Stimulated activated CD4-positive, alpha-beta T cell treated with anti-CD3 and anti-CD28 coated beads, Interleukin-1b, Interleukin-23, amount 100 ng/mL, for 1 hour (primary cell): ENCODE measurements at places on chromosomes 11 and 22.
A peak's percentile ranks its signal among the peaks of the same experiment; 100 is the strongest.

- no peak for DNase-seq
Measured at GRCh38 chr22:20013382-20013871, 3.2 kb downstream of the ARVCF start.

- no peak for DNase-seq
Measured at GRCh38 chr11:86161336-86161735, 83.2 kb upstream of the EED start.

- no peak for DNase-seq
Measured at GRCh38 chr11:27370374-27370773, 7.4 kb upstream of the CCDC34 start.

- DNase-seq, result no peak
Measured at GRCh38 chr11:123484448-123484847, 54.4 kb downstream of the GRAMD1B start.

DNA sequence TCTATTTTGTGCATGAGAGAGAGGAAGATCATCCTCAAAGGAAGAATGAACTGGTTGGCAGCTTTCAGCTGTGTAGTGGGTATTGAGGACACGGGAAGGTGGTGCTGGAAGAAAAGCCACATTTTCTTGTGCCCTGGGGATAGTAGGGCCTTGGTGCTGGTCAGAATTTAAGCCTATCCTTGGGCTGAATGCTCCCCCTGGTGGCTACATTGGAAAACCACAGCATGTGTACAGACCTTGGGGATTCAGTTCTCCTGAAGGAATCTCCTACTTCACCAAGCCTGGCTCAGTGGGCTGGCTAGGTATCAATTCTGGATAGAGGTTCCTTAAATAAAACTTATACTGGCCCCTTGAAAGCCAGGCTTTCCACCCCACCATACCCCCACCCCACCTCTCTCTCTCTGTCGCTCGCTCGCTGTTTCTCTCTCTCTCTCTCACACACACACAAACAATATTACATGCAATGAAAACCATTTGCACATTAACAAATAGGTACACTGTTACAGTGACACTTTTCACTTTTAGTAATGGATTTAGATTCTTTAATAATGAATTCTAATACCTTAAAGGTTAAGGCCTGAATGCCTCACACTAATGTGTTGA, 2.8 kb upstream of the OR51M1 start:
- DNase-seq, result no peak

DNA sequence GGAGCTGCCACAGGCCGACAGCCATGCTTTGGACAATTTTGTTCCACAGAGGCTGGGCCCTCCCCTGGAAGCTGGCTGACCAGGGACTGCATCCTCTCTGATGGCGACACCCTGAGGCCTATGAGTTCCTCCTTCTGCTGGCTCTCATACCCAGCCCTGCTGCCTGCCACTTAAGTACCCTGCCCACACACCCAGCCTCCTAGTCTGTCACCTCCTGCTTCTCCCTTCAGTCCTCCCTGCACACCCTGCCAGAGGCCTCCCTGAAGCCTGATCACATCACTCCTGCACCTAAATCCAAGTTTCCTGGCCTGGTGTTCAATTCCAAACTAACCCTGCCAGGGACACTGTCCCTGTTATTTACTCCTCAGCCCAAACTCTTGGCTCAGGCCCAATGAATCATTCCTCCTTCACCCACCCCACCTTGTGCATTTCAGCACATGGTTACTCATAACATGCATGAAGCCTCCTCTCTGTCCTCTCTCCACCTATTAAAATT, 136.7 kb upstream of the NECTIN1 start:
- no peak for DNase-seq

- no peak for DNase-seq
Measured at GRCh38 chr11:86481399-86481798, 106.7 kb downstream of the CCDC81 start.

GRCh38 chr22:24162436-24162835, 18.9 kb upstream of the SUSD2 start:
- DNase-seq, result no peak

DNA sequence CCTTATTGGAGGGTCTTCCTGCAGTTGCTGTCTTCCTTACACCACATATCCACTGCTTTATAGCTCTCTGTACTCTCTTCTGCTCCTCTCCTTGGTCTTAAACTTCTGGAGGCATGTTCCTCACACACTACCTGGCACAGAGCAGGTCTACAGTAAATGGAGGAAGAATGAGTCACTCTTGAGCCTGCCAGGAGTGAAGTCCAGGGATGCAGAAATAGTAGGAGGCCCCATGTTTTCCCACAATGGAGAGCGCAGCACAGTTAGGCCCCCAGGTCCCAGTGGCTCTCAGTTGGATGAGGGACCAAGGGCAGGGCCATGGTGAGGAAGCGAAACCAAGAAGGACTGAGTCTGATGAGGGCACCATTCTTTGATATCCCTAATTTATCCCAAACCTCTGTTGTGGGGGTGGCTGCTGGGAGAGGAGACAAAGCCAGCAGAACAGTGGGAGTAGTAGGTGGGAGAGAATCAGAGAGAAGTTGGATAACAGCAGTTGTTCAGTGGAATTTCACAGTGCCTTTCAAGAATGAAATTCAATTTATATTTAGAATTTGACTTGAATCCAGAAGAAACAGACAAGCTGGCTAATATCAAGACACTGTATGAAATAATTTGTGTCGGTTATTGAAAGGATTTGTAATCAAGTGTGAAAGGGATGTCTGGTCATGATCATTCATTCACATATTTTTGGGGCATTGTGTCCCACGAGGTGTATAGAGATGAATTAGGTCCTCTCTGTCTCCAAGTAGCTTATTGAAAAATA, 187.8 kb downstream of the HIPK3 start:
- DNase-seq, result no peak

- no peak for DNase-seq
Measured at GRCh38 chr11:117045196-117045595, 53.0 kb downstream of the SIK3 start.

DNA sequence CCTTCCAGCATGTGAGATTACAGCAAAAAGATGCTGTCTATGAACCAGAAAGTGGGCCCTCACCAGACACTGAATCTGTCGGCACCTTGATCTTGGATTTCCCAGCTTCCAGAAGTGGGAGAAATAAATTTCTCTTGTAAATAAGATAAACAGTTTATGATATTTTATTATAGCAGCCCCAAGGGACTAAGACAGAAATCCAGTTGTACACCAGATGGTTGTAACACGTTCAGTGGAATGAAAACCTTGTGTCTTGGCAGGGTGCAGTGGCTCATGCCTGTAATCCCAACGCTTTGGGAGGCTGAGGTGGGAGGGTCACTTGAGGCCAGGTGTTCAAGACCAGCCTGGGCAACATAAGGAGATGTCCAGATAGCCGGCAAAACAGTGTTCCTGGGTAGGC, 61.8 kb downstream of the MCHR1 start:
- DNase-seq, result no peak

DNA sequence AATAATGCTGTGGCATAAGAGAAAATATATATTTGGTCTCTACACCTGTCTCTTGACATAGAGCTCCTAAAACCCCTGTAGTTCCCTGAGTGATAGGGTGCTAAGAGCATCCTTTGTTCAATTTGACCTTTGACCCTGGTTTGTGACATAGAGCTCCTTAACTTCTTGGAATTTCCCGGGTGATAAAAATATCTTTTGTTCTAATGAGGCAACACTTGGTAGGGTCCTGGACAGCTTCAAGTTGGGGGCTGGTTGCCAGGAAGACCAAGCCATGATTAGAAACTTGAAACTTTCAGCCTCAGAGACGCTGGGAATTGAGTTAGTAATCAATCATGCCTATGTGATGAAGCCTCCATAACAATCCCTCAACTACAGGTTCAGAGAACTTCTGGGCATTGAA, 105.4 kb downstream of the CASP12 start:
- DNase-seq, result no peak

GRCh38 chr11:3709977-3710376, 38.8 kb upstream of the CHRNA10 start:
- DNase-seq, result no peak

- DNase-seq, result no peak
Measured at GRCh38 chr11:46417711-46418110, 26.1 kb upstream of the CHRM4 start.

DNA sequence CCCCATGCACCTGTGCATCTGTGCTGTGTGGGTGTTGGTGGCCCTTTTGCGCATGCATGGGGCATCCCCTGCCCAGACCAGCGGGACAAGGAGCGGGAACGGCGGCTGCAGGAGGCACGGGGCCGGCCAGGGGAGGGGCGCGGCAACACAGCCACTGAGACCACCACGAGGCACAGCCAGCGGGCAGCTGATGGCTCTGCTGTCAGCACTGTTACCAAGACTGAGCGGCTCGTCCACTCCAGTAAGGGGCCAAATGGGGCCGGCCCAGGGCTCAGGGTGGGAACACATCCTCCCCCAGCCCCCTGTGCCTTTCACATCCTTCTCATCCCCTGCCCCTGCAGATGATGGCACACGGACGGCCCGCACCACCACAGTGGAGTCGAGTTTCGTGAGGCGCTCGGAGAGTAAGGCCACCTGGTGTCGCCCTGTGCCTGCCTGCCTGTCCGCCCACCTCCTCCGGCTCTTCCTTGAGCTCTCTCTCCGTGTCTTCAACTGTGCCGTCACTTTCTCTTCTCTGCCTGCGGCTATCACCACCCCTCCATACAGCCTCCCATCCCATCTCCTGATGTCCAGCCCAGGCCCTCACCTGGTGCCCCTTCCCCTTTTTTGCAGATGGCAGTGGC, 10.6 kb downstream of the SELENOM start:
- DNase-seq, result no peak

DNA sequence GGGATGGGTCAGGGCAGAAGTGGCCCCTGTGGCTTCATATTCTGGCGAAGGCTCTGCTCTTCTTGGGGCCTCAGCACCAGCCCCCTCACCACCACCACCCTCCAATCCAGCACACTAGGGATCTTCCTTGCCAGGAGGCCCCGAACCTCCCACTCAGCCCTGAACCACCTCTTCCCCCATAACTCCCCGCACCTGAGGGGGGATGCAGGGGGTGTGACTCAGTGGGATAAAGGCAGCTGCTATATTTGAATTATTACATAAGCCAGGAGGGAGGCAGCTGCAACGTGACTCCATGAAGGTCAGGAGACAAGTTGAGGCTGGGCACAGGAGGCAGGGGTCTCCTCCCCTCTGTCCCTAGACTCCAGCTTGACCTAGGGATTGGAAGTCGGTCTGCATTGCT, 5.6 kb upstream of the PDE2A start:
- no peak for DNase-seq

GRCh38 chr22:30205281-30206115, 41.1 kb downstream of the LIF start:
- DNase-seq, result no peak

- no peak for DNase-seq
Measured at GRCh38 chr11:101445761-101446160, 138.0 kb downstream of the TRPC6 start.

GRCh38 chr11:64448599-64449380, 89.8 kb downstream of the RPS6KA4 start:
- peak; percentile 21 for DNase-seq

- no peak for DNase-seq
Measured at GRCh38 chr11:72621008-72621610, 53.1 kb downstream of the PDE2A start.

DNA sequence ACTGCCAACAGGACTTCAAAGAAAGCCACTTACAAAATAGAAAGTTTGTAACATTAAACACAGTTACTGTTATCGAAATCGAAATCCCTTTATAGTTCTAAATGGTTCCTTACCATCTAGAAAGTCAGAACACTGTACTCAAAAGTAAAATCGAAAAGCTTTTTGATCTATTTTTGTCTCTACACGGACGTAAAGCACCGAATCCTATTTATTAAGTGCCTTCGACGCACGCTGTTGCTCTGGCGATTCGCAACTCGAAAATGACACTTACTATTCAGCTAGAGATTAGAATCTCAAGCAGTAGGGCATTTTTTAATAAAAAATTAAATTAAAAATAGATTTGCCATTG, 78.3 kb downstream of the LARGE1 start:
- DNase-seq, result no peak

- peak; percentile 50 for DNase-seq
Measured at GRCh38 chr22:41857155-41857859, 24.4 kb downstream of the SREBF2 start.

GRCh38 chr22:23373601-23374000, 193.3 kb downstream of the BCR start:
- no peak for DNase-seq

DNA sequence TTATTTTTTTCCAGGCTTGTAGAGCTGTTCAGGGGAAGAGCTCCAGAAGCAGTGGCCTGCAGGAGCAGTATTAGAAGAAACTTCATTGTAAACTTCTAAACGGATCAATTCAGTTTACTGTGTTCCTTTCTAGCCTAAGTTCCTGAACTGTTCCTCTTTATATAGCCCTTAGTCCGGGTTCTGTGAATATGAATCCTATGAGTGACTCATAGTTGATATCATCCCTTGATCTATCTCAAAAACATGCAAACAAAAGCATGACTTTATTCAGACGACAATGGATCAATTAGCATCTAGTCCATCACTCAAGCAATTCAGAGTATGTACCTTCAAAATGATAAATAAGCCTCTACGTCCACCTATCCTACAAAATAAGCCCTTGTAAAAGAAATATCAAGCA, at the start of gene MMP12:
Gene MMP12 (minus strand): TSS at position 131 of the 400 bp plus-strand sequence. CDS start 45 bp downstream, at position 86.
- no peak for DNase-seq

GRCh38 chr11:88297421-88297820, 40.1 kb downstream of the CTSC start:
- no peak for DNase-seq

- no peak for DNase-seq
Measured at GRCh38 chr11:21405422-21405821, 736.0 kb downstream of the NELL1 start.

- no peak for DNase-seq
Measured at GRCh38 chr11:23425381-23425780, 565.1 kb upstream of the CCDC179 start.

DNA sequence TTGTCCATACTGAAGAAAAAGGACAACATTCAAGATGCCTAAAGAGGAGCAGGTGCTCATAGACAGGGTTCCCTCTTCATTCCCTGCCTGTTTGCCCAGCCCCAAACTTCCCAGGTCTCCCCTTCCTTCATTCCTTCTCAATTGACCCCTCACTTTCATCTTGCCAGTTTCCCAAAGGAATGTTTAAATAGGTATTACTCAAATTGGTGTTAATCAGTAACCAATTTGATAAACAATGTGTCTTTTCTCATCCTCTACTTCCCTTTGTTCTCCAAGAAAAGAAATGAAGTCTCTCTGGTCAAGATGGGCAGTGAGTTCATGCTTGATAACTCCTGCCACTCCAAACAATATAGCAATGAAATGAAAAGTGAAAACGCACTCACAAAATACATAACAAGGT, 101.9 kb downstream of the TMPRSS5 start:
- no peak for DNase-seq

DNA sequence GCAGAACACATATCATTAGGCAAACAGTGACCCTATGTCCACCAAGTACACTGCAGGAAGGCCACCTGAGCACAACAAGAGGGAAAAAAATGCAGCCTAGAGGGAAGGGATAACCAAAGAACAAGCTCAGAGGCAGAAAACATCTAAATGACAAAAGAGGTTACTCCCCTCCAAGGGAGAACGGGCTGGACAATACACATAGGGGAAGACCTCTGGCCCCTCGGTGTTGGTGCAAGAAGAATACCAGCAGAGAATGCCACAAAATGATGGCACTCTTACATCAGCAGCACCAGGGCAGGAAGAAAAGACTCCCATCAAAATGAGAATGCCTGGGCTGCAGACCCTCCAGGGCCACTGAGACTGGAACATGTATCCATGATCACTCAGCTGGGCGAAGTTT, 66.6 kb upstream of the OPCML start:
- no peak for DNase-seq

- DNase-seq, result no peak
Measured at GRCh38 chr11:69942333-69942820, 123.2 kb upstream of the FGF3 start.

- no peak for DNase-seq
Measured at GRCh38 chr11:80136991-80137390, 696.2 kb upstream of the TENM4 start.

- DNase-seq, result no peak
Measured at GRCh38 chr11:19338375-19338774, 97.6 kb upstream of the E2F8 start.
